Inflammatory macrophage (primary cell): ENCODE measurements at places on chromosomes 7 and 10.

GRCh38 chr10:97748116-97748515 lies 11.2 kb downstream of the ZFYVE27 start:
- DNase-seq: no peak

- DNase-seq: peak; percentile 5
These were observed 61.4 kb downstream of the CPED1 start for GRCh38 chr7:121049897-121050296.

DNA sequence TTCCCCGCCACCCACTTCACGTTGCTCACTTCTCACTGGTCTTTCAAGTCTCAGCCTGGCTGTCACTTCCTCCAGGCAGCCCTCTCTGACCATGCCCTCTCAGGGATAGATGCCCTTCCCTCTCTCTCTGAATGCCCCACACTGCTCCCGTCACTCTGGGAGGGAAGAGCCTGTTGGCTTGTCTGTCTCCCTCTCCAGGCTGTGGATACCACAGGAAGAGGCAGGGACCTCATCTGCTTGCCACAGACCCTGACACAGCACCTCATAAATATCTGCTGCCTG lies 93.1 kb downstream of the OAT start:
- peak; percentile 54 for DNase-seq

DNA sequence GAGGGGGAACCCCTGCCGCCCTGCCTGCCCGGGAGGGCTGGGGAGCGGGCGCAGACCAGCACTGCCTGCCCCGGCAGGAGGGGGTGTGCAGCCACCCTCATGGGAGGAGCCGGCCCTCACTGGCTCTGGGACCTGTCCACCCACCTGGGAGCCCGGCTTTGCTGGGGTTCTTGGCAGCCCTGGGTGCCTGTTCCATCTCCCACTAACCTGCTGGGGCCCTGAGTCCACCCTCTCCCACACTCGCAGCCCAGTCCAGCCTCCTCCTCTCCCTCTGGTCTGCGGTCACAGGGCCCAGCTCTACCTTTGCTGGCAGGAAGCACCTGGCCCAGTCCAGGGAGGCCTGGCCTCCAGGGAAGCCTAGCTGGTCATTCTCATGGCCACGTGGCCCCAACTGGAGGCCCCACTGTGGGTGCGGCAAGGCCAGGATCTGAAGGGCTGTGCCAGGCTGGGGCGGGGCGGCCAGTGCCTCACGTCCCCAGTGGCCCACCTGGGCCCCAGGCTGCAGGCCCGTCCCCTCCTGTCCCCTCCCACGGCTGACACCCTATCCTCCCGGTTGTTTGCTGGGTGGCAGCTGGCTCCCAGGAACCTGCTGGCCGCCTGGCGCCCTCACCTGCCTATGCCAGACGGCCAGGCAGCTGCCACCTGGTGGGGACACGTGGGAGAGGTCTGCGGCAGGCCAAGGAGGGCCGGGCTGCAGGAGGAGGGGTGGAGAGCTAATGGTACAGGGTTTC lies at the start of gene TMEM184A:
TSS of gene TMEM184A (minus strand) at position 393 of the 731 bp plus-strand sequence. CDS start 721 bp downstream, outside the sequence.
- DNase-seq: no peak

DNA sequence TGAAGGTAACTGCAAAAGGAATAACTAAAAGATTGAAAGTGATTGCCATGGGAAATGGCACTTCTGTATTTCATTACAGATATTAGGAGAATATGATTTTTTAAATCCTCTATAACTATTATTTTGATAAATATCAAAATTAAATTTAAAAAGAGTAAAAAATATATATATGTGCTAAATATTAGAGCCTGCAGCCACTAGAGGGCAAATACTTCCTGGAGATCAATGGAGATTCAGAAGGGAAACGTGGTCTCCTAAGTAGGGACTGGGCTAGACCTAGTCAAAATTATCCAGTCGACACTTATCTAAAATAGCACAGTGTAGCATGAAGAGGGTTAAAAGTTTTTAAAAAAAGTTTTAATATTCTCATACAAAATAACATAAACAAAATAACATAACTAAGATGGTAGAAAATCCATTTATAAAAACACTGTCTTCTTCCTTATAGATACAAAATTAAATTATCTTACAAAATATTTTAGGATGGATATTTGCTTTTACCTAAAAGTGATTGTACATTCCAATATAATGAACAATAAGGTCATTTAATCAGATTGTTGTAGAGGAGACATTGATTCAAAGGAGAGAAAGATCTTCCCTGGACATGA lies 434.3 kb downstream of the MDFIC start:
- DNase-seq: peak; percentile 6

GRCh38 chr7:129829737-129830631 lies 122.8 kb downstream of the UBE2H start:
- DNase-seq: peak; percentile 70

- no peak for DNase-seq
These were observed 37.0 kb downstream of the HTR5A start for GRCh38 chr7:155107126-155107525.

- DNase-seq: no peak
These were observed 20.1 kb downstream of the TMEM176A start for GRCh38 chr7:150820578-150821198.

DNA sequence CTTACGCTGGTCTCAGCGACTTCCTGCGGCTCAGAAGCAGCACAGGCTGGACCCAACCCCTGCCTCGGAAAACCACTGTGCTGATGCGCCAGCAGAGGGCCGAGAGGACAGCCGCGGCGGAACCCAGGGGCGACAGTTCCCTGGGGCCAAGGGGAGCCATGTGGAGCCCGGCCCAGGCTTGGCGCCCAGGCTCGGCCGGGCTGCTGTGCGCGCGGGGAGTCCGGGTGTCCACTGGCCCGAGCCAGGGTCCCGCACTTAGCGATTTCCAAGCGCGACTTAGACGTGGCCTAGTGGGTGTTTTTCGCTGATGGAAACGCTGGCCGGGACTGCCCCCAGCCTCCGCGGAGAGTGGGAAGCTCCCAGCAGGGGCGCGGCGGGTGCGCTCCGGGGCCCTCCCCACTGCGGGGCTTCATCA lies 18.6 kb upstream of the ZNF32 start:
- DNase-seq: no peak

DNA sequence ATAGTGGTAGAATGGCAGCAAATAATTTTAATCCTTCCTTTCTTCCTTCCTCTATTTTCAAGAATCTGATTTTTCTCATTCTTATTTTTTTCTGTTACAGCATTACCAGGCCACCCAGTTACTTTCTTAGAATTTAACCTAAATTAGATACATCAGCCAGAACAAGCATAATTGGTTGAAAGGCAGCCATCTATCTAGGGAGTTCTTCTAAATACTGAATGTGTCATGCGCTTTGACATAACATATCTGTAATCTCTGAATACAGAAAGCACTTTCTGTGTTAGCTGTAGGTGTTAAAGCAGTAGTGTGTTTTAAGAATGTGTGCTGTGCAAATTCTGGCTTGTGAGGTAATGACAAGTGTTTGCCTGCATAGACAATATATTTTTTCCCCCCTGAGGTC lies 97.3 kb downstream of the BTRC start:
- no peak for DNase-seq

DNA sequence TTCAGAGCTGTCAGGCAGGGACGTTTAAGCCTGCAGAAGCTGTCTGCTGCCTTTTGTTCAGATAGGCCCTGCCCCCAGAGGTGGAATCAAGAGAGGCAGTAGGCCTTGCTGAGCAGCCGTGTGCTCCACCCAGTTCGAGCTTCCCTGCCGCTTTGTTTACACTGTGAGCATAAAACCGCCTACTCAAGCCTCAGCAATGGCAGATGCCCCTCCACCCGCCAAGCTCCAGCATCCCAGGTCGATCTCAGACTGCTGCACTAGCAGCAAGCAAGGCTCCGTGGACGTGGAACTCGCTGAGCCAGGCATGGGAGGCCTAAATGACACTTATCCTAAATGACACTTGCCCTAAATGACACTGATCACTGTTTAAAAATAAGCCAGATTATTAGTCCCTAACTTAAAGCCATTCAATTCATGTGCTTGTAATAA lies 6.8 kb upstream of the ASB15 start:
- DNase-seq: no peak

- no peak for DNase-seq
These were observed 25.3 kb downstream of the PFKFB3 start for GRCh38 chr10:6228010-6228511.

DNA sequence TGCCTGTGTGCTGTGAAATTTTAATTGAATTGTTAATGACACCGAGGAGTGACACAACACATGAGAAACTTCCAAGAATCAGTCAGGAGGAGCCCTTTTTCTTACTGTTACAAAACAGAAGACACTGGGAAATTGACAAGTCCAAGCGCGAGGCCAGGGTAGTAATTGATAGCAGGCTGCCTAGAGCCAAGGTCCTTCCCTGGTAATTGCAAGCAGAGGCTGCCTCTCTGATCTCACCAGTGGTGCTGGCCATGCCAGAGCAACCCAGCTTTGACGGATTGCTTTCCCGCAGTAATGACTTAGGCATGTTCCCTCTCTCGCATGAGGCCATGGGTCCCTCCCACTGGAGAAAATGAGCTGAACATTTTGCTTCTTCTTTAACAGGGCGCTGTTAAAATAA lies 111.5 kb downstream of the LRMDA start:
- no peak for DNase-seq

DNA sequence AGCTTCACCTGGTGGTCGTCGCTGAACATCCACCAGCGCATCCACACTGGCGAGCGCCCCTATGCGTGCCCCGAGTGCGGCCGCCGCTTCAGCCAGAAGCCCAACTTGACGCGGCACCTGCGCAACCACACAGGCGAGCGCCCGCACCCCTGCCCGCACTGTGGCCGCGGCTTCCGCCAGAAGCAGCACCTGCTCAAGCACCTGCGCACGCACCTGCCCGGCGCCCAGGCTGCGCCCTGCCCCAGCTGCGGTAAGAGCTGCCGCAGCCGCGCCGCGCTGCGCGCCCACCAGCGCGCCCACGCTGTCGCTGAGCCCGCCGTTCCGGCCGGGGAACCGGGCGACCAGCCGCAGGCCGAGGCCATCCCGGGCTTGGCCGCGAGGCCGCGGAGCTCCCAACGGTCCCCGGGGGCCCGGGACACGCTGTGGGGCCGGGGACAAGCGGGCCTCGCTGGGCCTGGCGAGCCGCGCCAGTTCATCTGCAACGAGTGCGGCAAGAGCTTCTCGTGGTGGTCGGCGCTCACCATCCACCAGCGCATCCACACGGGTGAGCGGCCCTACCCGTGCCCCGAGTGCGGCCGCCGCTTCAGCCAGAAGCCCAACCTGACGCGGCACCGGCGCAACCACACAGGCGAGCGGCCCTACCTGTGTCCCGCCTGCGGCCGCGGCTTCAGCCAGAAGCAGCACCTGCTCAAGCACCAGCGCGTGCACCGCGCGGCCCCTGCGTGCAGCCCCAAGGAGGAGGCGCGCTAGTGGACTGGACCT lies 18.4 kb downstream of the ZNF775 start:
- DNase-seq: no peak

- peak; percentile 79 for DNase-seq
These were observed 36.1 kb upstream of the CCNY start for GRCh38 chr10:35300063-35300699.

- no peak for DNase-seq
These were observed 152.9 kb downstream of the HGF start for GRCh38 chr7:81616951-81617350.

GRCh38 chr7:22302951-22303423 lies 54.0 kb downstream of the RAPGEF5 start:
- DNase-seq: no peak

GRCh38 chr7:8285155-8285554 lies 23.2 kb upstream of the ICA1 start:
- no peak for DNase-seq

GRCh38 chr7:134089446-134089845 lies 37.7 kb upstream of the LRGUK start:
- DNase-seq: no peak

- DNase-seq: no peak
These were observed 175.0 kb upstream of the LYZL2 start for GRCh38 chr10:30804478-30805055.

DNA sequence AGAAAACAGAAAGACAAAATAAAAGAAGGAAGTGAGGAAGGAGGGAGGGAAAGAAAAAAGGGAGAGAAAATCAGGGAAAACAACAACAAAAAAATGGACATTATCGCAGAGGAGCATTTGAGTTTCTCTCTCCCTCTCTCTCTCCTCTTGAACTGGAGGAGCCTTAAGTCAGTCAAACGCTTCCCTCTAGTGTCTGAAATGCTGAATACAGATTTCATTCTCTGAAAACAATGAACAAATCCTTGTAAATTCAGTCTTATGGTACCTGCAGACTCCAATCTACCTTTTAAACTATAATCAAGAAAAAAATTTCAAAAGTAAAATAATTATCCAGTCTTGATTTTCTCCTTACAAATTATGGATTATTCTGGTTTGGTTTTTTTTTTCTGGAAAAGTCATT lies 89.2 kb upstream of the PFKP start:
- DNase-seq: peak; percentile 55

DNA sequence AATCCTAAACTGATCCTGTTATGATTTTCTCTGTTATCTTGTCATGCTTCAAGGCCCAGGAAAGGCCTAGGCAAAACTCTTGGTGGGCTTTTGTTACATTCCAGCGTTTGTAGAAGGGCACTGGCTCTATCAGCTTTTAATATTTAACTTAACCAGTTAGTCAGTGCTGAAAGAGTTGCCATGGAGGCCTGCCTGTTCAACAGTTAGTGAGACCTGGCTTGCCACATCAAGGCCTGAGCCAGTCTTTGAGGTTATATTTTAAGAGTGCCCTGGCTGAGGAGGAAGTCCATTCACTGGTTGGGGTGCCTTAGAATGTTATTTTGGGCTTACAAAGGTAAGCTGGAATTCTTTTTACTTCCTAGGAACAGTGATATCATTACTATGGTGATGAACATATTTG lies 144.1 kb upstream of the NRG3 start:
- DNase-seq: no peak

GRCh38 chr7:38938589-38938988 lies 29.6 kb upstream of the VPS41 start:
- DNase-seq: no peak

GRCh38 chr10:50882540-50882983 lies 2.9 kb downstream of the A1CF start:
- DNase-seq: no peak

DNA sequence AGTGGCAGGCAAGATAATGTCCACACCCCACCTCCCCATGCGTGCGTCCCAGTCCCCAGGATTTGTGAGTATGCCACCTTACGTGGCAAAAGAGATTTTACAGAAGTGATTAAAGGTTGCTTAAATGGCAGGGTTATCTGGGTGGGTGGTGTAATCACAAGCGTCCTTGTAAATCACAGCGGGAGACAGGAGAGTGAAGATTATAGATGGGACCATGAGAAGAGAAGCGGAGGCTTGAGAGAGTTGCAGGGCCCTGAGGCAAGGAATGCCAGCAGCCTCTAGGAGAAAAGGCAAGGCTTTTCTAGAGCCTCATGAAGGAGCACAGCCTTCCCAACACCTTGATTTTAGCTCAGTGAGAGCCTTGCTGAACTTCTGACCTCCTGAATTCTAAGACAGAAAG lies 10.2 kb downstream of the ZRANB1 start:
- DNase-seq: no peak
